Right ventricle myocardium superior (tissue), 1 donor: ENCODE measurements at places on chromosomes 16 and 17. TPM values are rescaled to one million over a fixed set of nuclear protein-coding genes. Genes with fewer than 3 reads are reported as not detected.

DNA sequence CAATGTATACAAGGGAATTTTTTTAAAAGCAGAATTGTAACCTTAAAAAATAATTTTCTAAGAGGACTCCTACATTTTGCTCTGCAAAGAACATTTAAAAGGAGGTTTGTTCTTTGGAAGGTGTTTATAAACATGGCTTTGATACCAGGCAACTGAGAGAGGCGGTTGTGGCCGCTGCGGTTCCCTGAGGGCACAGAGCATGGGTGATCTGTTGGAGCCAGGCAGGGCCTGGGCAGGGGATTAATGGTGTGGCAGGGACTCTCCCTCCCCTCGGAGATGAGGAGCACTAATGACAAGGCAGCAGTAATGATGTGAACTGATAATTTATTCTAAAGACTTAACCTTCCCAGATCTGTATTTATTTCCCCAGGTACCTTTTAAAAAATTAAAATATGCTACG is 65.4 kb downstream of the WWP2 start:
- DNase-seq = peak; percentile 52

- no peak for DNase-seq
Observed at GRCh38 chr16:46607529-46607928, 13.7 kb downstream of the SHCBP1 start.

- no peak for DNase-seq
Observed at GRCh38 chr16:29891525-29892457, 7.6 kb downstream of the SEZ6L2 start.

The DLG4 gene
- total RNA-seq = 20.4 TPM

- DNase-seq = no peak
Observed at GRCh38 chr16:76800196-76800595, 390.8 kb upstream of the MON1B start.

The MGAT5B gene
- total RNA-seq = not detected

- DNase-seq = no peak
Observed at GRCh38 chr17:82198092-82198491, 14.6 kb downstream of the CCDC57 start.

DNA sequence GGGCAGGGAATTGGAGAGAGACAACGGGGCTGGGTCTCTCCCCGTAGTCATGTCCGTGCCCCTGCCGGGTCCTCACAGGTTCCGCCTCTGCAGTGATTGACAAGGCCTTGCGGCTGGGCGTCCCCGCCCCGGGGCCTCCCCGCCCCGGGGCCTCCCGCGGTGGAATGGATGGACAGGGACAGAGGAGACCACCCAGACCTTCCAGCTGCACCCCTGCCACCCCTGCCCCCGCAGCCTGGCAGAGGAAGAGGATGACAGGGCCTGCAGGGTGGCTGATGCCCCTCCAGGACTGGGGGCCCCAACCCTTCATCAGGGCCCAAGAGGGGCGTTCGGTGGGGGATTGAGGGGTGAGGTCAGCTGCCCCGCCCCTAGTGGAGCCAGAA is 216.4 kb upstream of the CIBAR2 start:
- no peak for DNase-seq

GRCh38 chr16:8251298-8251697 is 339.0 kb downstream of the TMEM114 start:
- no peak for DNase-seq

- DNase-seq = no peak
Observed at GRCh38 chr16:5852151-5852550, 754.6 kb upstream of the EEF2KMT start.

DNA sequence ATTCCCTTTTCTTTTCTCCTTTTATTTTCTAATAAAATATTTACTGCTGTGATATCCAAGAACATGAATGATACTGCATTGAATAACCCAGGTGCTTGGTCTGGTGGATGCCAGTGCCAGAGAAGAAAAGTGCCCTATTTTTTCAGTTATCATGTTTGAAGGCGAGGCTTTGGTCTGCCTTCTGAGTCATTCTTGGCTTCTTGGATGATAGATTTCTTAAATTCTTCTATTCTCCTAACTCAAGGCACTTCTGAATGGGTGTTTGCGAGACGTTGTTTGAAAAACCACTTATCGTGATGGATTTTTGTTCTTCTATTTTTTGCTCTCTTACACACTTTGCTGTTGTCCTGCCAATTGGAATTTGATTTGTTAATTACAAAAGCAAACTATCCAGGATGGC is 66.7 kb downstream of the FTO start:
- no peak for DNase-seq

DNA sequence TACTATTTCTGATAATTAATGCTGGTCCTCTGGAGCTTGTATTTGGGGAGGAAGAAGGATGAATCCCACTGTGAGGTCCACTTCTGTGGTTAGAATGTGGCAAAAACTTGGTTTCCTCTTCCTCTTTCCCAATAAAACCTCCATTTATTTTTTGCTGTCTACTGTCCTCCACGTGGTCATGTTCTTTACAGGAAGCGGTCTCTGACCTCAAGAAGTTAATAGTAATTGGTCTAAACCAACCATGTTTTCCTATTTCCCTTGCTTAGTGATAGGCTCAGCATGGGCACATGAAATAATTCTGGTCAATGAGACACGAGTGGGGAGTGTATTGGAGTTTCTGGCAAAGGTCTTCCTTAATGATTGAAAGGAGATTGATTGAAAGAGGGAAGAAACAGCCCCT is 33.9 kb downstream of the CHP2 start:
- DNase-seq = no peak

The C17orf58 gene
- total RNA-seq = 7.9 TPM
